ENCODE measurements at places on chromosomes 7 and 10.

- no peak for DNase-seq
These were observed 12.0 kb downstream of the STARD3NL start for GRCh38 chr7:38190011-38190410.

- no peak for DNase-seq
These were observed 180.5 kb upstream of the ASAH2 start for GRCh38 chr10:50431791-50432190.

DNA sequence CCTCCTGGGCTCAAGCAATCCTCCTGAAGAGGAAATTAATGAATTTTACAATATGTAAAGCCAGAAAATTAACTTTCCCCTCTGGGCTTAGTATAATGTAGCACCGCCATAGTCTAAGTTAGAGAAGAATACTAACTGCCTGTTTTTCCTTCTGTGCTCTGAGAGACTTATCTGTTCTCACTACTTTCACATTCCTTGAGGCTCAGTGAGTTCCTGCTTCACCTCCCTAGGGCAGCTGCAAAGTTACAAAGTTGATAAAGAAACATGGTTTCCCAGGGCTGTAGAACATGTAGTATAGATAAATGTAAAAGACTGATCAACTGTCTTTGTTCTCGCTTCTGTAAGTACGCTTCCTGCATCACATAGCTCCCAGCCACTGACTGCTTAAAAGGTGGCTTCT lies 16.0 kb upstream of the OLAH start:
- DNase-seq: peak; percentile 37

GRCh38 chr7:132221356-132221755 lies 354.9 kb downstream of the PLXNA4 start:
- DNase-seq: no peak

DNA sequence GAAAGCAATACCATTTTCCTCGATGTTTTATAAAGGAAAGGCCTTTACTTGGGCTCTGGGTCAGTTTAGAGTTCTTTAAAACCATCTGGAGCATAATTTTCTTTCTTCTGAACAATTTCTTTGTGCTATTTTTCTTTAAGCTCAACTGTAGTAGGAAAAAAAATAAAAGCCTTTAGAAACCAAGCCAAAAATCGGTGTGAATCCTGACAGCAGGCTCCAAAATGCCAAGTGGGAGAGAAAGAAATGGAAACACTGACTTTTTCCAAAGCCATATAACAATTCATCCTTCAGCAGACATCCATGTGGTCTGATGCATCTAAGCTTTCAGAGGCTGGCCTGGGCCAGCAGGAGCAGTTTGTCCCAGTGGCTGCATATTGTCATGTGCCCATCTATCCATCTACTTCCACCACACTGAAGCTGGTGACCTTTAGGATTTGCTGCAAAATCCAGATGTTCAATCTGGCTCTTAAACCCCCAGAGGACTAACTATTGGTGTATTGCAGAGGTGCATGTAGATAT lies 23.0 kb upstream of the ITPRID1 start:
- DNase-seq: no peak

DNA sequence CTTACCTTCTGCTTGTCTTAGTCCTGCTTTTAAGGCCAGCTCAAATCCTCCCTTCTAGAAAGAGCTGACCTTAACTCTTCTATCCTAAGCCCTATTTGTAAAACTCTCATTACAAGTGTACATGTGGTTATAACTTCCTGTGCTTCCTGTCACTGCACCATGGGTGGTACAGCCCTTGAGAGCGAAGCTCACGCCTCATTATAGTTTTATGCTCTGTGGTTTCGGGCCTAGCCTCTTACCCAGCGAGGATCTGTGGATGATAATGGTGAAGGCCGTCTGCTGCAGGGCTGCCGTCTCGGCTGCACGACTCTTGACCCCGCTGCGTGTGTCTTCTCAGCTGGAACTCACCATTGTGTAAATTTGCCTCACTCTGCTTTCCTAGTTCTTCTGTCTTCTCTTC lies 74.6 kb downstream of the CUL1 start:
- no peak for DNase-seq

- DNase-seq: peak; percentile 48
These were observed 17.7 kb upstream of the GTPBP4 start for GRCh38 chr10:970311-971149.

DNA sequence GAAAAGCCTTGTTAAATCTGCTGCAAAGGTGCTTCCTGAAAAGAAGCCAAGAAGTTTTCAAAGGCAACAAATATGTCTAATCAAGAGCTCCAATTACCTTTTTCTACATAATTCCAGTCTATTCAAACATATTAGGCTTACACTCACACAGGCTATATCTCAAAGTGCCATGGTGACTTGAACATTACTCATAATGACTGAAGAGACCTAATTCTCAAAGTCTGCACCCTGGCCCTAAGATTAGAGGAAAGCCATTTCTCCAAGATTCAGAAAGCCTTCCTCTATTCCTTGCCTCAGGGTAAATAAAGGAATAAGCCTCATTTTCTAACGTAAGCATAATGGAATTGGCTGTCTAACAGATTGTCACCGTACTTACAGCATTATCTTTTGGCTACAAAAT lies 78.3 kb upstream of the THSD7A start:
- DNase-seq: no peak

DNA sequence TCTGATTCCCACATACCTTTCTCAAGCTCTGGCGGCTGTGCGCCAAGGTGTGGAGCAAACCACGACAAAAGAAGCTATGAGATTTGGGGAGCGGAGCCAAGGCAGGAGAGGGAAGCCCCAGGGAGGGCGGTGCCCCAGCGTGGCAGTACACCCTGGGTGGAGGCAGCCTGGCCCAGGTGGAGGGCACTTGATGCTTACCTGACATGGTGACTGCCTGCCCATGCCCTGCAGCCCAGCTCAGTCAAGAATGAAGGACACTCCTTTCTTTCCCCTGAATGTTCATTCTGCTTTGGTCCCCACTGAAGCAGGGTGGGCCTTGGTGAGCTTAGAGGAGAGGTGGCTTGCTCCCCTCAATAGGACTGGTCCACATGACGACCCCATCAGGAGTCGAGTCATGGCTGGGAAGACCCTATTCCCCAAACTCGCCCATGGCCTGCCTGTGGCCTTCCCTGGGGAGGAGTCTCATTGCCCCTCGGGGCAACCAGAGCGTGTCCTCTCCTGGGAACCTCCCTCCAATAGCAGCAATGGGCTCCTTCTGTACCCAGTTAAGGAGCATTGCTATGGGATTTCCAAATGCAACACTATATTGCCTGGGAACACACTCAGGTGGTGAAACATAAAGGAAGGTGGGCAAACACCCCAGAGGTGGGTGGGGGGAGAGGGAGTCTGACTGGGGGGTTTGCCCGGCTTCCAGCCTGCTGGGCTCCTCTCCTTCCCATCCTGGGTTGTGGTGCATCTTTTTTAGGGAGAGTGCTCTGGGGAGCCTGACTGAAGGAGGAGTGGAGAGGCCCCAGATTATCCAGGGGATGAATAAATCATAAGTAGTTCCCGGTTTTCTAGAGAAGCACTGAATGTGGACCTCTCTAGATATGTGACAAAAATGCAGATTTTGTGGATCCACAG lies 22.7 kb downstream of the RAMP3 start:
- DNase-seq: no peak

Data from fibroblast of villous mesenchyme (primary cell).